Left ventricle myocardium inferior (tissue), 1 donor: ENCODE measurements at places on chromosomes 11 and 22. TPM values are rescaled to one million over a fixed set of nuclear protein-coding genes. Genes with fewer than 3 reads are reported as not detected.
A peak's percentile ranks its signal among the peaks of the same experiment; 100 is the strongest.

- DNase-seq, result no peak
Measured at GRCh38 chr11:19953336-19953735, 206.9 kb downstream of the DBX1 start.

GRCh38 chr22:33920197-33920540, at the start of gene LARGE1:
Gene LARGE1 (minus strand): TSS chr22:33920476.
- peak; percentile 36 for DNase-seq

DNA sequence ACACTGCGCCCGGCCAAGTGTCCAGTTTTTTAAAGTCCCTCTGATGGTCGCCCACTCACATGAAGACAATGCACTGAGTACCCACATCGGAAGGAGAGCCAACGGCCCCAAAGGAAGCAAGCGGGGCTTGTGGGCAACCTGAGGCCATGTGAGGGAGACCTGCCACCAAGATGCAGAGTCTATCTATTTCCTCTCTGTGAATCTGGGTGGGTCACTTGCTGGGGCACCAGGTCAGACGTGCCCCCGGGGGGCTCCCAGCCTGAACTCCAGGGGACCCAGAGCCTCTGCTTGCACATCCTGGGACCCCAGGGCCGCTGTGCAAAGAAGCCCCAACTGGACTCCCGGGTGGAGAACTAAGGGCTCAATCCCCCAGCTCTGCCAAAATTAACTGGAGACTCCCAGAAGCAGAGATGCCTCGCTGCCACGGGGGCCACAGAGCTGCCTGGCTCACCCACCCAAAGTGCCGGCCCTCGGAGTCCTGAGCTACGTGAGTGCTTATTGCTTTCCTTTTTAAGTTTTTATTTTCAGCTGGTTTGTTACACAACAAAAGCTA, 106.4 kb downstream of the BRD1 start:
- DNase-seq, result no peak

DNA sequence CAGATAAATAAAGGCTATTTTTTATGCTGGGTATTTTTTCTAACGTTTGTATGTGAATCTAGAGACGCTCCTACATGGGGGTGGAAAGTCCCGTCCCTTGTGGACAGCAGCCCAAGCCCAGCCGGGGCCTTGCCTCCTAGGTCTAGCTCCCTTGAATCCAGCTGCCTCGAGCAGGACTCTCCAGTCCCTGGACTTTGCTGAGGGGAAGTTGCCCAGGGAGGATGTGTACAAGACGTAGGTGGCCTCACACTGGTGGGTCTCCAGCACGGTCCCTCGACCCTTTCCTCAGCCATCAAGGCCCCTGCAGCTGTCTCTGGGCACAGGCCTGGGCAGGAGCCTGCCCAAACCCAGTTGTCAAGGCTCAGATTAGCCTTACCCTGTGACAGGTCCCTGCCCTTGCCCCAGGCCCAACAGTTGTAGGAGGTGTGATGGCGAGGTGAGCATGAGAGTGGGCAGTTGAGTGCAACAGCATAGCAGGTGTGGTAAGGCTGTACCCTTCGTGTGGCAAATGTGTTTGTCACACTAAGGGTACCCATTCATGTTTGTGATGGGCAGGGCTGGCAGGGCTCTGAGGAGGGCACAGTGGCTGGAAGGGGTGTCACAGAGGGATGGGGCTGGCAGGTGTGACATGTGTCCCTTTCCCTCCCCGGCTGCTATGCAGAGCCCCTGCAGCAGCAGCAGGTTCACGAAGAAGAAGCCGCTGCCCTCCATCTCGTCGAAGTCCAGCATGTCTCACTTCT, 3.4 kb downstream of the CCDC116 start:
- DNase-seq, result no peak

Gene LIF
- 0.16 TPM for total RNA-seq
